Left hindlimb (tissue), 1 donor: ENCODE measurements at places on chromosomes 3 and 15.

- DNase-seq: peak; percentile 86
Measured at GRCh38 chr3:171972871-171973348, 66.5 kb upstream of the FNDC3B start.

DNA sequence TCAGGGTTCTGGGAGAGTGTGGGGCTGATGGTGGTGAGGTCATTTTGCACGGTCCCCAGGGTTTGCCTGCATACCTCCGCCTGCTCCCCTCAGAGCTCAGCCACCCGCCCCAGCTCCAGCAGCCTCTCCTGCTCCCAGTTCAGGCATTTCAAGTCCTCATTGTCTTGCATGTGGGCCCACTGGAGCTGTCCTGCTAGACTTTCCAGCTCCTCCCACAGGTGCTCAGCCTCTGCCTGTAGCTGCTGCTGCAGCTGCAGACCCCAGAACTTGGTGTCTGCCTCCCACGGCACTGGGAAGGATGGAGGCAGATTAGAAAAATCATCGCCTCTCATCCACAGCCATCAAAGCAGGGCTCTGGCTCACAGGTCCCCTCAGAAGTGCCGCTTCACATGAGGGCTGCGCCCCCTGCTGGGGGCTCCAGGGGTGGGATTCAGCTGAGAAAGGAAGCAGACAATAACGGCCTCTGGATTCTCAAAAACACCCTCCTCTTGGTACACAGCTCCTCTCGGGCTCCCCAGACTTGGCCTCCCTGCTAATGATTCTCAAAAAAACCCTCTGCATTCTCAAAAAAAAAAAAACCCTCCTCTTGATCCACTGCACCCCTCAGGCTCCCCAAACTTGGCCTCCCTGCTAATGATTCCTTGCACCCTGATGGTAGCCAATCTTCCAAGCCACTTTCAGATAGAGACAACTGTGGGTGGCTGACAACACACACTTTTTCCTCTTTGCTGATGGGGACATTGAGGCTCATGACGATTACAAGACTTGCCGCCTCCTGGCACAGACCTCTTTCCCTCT, 89.3 kb upstream of the C2CD4B start:
- DNase-seq: peak; percentile 62

- no peak for DNase-seq
Measured at GRCh38 chr15:48389691-48390143, 58.5 kb downstream of the DUT start.

DNA sequence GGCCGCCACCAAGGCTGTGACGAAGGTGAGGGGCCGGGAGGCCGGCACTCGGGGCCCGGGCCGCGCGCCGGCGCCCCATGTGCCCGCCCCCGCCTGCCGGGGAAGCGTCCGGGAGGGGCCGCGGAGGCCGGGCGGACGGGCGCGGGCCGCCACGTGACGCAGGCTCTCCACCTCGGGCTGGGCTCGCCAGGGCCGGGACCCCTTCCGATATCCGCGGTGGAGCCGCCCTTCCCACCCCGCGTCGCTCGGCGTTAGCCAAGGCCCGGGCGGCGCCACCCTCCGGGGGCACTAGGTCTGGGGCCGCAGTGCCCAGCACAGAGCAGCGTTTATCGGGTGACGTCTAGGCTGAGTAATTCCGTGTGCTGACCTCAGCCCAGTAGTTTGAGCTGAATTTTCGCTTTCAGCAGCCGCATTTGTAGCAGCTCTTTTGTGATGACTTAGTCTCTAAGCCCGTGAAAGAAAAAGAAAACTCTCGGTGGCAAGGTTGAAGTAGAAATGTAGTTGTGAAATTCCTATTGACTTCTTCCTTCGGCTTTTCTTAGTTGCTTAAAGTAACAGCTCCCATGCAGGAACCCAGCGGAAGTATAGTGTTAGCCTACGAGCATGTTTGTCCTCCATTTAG, 885 bp downstream of the CDV3 start:
- peak; percentile 77 for DNase-seq

- DNase-seq: no peak
Measured at GRCh38 chr3:112514527-112515128, 15.4 kb upstream of the BTLA start.

DNA sequence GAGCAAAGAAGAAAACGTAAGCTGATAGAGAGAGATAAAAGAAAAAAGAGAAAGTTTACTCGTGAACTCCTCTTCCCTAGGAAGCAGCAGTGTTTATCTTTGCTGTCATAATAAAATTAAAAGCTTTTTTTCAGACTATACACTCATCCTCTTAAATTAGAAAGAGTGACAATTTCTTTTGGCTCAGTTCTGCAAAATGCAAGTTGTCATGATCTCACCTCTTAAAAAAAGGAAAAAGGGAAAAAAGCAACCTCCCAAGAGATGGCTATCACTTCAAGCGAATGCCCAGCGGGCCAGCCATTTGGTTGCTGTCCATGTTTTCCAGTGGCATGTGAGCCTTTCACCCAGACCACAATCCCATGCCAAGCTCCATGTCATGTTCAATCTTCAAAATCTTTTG, 7.0 kb upstream of the THBS1 start:
- DNase-seq: no peak

GRCh38 chr3:188051801-188052168, 102.2 kb upstream of the LPP start:
- no peak for DNase-seq

DNA sequence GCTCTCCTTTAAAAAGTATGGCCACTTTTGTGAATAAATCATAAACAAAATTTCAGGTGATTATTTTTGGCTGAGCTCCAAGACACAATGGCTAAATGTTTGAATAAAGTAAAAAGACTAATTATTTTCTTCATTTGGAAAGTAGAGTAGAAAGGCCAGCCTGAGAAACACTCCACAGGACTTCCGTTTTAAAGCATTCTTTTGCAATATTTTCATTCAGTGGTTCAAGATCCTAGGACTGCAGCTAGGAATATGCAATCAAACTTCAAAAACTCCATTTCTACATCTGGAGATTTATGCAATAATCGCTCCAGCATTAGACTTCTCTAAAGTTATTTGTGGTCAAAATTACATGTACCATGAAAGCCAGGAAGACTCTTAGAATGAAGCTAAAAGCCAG, 62.8 kb downstream of the MECOM start:
- DNase-seq: no peak

GRCh38 chr3:47817609-47818008, 14.7 kb downstream of the DHX30 start:
- DNase-seq: no peak

DNA sequence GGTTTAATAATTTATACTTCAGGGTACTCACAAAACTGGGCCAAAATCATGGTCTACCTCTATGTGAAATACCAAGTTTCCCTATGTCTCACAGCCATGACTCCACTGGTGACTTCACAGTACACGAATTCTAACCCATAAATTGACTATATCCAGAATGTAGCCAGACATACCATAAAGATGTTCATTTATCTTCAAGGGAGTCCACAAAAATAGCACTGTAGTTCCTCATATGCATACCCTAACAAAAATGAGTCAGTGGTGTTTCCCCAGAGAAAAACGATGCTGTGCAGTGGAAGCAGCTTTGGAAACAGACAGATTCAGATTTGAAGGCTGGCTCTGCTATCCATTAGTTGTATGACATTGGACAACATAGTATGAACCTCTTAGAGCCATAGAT, 438.8 kb downstream of the FHIT start:
- DNase-seq: no peak

GRCh38 chr15:63519548-63520178, 15.3 kb downstream of the USP3 start:
- DNase-seq: no peak

GRCh38 chr15:69058830-69059556, 44.5 kb downstream of the NOX5 start:
- DNase-seq: peak; percentile 88

DNA sequence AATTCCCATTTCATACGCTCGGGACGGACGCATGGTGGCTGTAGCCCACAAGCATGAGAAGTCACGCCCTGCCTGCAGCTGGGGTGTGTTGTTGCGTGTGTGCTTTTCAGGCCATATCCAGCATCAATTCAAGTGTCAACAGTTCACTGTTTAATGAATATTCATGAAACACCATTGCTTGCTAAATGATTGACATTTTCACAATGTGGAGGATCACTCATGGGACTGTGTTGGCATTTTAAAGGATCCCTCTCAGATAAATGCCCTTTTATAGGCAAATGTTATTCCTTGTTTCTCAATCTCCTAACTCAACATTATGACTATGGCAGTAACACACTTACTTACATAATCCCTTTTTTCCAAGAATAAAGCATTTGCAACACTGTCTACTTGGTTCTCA, 511.3 kb downstream of the GABRG3 start:
- DNase-seq: no peak

- no peak for DNase-seq
Measured at GRCh38 chr3:178584722-178585380, 48.6 kb downstream of the KCNMB2 start.

DNA sequence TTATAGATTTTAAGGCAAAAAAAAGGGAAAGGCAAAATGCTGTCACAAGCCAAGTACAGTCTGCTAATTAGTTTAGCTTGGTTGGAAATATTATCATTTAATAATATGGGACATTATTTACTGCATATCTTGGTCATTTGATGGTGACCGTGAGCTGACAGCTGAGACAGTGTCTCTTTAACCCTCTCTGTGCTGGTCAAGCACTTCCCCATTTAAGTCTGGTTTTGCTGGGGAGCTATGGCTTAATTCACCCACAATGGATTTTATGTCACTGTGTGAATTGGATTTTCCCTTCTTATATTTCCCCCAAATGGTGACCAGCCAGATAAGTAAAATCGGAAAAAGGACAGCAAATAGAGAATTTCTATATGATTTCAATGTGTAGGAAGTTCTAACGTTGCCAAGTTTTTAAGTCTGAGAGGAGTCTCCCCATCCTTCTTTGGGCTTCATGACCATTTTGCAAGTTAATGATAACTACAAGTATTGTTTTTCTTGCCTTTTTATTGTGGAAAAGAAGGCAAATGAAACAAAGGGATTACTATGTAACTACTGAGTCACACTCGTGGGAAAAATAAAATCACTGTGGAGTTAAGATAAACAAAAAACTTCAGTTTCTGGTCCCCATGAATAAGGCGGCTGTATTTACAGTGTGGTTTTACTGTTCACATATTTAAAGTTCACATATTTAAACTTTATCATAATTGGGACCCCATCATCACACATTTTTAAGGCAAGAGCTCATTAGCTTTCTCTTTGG, 373.5 kb downstream of the NR2F2 start:
- DNase-seq: no peak

DNA sequence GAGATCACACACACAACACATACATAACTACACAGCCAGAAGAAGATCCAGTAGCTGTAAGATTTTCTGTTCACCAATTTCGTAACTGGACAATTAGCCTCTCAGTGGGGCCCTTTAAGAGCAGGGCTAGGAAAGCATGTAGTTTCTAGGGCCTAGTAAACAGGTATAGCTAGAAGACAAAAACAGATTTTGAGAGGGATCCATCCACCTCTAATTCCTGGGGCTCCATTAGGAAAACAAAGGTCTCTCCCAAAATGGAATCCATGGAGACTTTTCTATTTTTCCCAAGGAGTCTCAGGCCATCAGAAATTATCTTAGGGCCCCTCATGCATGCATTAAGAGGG, 10.5 kb downstream of the KIF15 start:
- DNase-seq: no peak

- no peak for DNase-seq
Measured at GRCh38 chr3:34377961-34378360, 579.5 kb downstream of the PDCD6IP start.

- DNase-seq: no peak
Measured at GRCh38 chr3:161274691-161275298, 53.7 kb downstream of the NMD3 start.

DNA sequence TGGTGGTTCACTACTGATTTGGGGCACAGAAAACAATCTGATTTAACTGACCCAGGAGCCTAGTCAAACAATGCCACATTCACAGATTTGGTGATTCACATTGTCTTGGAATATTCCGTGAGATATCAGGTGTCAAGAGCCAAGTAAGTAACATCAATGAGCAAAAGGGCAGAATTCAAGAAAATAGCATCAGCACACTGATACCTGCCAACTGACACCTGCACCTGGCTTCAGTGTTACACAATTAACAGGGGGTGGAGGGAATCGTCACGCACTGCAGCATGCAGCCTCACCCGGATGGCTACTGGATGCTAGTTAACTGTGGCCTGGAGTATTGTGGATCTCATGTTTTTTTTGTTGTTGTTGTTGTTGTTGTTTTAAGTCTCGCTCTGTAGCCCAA, 17.6 kb downstream of the CCNL1 start:
- DNase-seq: no peak

DNA sequence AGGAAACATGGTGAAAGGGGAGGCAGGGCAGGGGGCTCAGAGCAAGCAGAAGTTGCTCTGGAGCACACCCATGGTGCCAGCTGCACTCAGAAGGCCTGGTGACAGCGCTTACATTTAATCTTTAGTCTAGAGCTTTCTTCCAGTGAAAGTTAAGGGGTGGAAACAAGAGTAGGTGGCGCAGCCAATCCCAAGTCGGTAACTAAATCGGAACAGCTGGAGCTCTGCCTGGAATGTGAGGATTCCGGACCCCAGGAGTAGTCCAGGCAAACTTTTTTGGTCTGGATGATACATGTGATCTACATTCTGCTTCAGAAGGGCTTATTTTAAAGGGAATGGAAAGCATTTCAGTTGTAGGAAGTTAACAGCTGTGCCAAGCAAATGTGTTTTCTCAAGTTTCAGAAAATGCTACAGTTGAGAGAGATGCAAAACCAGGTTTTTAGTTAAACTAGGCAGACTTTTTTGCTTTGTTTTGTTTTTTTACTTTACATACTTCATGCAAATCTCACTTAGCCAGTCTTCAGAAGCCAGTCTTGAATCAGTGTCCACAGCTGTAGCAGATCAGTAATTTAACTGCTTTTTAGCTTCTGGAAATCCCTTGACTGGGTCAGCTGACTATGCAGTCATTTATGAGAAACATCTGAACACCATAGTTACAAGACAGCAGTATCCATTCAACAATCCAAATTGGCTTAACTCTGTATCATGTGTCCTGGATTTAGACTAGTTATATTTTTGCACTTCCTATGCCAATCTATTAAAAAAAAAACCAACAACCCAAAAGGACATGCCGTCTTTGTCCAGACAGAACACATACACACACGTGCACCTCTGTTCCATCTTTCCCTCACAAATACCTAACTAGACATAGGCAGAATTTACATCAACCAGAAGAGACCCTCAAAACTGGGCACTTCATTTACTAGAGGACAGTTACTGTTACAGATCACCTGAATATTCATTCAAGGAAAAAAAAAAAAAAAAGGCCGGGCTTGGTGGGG, 33.2 kb downstream of the ZNF106 start:
- peak; percentile 95 for DNase-seq

- DNase-seq: no peak
Measured at GRCh38 chr3:120198305-120198878, 86.6 kb downstream of the GPR156 start.
